ENCODE measurements at places on chromosomes 2 and 18. TPM values are rescaled to one million over a fixed set of nuclear protein-coding genes. Genes with fewer than 3 reads are reported as not detected.

Gene SLC23A3
- 1.5 TPM for total RNA-seq

Gene EMX1
- not detected for total RNA-seq

Gene CCDC121
- 6.3 TPM for total RNA-seq

Gene LPIN2
- 21.7 TPM for total RNA-seq

Gene GLB1L
- total RNA-seq, result 6.8 TPM

GRCh38 chr18:70450426-70451253 lies 161.8 kb downstream of the SOCS6 start:
- no peak for DNase-seq

DNA sequence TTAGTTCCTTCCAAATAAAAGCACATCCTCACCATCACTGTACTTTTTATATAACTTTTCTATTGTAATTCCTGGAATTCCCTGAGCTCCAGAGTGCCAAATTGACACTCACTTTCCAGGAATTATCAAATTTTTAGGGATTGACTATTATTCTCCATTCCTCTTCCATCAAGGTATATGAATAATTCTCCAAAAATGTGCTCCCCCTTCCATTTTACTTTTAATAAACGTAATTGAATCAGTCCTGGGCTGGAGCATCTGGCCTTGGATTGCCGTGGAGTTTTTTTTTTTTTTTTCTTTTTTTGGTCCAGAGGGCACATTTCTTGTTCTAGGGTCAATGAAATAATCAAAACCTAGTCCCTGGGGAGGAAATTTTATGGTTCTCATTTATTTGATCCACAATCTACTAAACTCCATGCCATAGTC lies 304.3 kb downstream of the CDCA7 start:
- peak; percentile 2 for DNase-seq

- peak; percentile 60 for DNase-seq
Observed at GRCh38 chr18:22546905-22547570, 129.3 kb upstream of the CTAGE1 start.

DNA sequence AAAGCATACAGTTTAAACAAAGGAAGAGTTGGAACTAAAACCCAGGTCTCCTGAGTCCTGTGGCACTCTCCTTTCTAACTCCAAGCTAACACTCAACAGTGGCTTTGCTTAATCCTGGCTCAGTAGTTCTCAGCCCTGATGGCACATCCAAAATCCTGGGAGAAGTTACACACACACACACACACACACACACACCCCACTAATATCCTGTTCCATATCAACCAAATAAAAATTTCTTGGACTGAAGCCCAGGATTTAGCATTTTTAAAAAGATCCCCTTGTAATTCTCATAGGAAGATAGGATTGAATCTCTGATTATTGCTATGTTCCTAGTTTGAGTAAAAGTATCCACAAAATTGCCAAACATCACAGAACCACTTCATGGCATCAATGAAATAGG lies 136.1 kb upstream of the RIOK3 start:
- DNase-seq, result no peak

DNA sequence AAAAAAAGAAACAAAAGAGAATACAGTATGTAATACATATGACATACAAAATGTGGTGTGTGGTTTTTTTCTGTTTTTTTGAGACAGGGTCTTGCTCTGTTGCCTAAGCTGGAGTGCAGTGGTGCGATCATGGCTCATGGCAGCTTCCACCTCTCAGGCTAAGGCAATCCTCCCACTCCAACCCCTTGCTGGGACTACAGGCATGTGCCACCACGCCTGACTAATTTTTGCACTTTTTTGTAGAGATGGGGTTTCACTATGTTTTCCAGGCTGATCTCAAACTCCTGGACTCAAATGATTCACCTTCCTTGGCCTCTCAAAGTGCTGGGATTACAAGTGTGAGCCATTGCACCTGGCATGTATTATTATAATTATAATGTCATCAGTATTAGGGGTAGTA lies 38.9 kb downstream of the DHX57 start:
- no peak for DNase-seq

- DNase-seq, result no peak
Observed at GRCh38 chr2:37283207-37283606, 41.4 kb downstream of the PRKD3 start.

DNA sequence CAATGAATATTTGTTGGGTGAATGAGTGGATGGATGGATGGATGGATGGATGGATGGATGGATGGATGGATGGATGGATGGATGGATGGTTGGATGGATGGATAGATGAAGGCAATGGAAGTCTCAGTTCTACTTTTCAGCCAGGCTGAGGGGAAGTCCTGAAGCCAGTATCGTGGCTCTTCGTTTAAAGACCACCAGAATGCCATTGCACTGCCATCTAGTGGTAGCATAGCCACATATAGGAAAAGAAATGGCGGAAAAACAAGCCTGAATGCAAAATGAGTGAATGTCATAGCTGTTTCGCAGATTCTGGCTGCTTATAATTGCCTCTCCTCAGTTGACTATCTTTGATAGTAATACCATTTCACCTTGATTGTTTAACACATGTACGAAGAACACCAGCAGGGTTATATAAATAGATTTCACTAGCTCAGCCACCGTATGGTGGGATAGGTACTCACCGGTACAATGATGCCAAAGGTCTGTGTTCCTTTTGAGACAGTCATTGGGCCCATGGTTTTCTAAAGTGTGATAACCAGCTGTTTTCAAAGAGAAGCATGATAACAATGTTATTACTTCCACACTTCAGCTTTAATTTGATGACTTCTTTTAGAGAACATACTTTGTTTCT lies 62.3 kb upstream of the GREB1L start:
- DNase-seq, result peak; percentile 12

- peak; percentile 33 for DNase-seq
Observed at GRCh38 chr2:43224131-43224570, 2.3 kb downstream of the ZFP36L2 start.

DNA sequence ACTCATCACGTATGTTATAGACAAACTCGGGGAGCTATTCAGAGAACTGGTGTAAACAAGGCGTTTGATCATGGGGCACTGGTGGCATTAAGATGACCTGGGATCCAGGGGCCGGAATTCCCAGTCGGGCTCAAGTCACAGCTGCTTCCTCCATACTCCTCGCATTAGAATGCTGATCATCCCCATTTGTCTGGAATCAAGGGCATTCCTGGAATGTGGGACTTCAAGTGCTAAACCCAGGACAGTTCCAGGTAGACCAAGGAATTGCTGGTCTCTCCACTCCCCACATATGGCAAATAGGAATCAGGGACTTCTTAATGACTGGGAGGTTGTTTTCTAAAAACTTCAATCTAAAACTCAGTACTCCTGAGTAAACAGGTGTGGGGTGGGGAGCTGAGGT lies 355.7 kb upstream of the RAB6C start:
- no peak for DNase-seq

DNA sequence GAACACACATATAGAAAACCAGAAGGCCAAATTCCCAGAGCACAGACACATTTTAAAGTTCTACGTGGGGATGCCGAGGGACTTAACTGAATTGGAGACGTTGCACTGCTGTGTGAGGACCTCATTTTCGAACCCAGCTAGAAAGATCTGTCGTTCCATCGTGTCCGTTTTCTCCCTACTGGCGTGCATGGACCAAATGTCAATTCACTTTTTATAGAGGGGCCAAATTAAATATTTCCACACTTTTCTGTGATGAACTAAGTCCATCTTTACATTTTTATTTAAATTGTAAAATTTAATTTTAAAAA lies 692 bp upstream of the TSHZ1 start:
- no peak for DNase-seq

- DNase-seq, result no peak
Observed at GRCh38 chr2:64626146-64626809, 27.4 kb downstream of the SERTAD2 start.

GRCh38 chr2:192126426-192126825 lies 68.3 kb downstream of the TMEFF2 start:
- DNase-seq, result no peak

DNA sequence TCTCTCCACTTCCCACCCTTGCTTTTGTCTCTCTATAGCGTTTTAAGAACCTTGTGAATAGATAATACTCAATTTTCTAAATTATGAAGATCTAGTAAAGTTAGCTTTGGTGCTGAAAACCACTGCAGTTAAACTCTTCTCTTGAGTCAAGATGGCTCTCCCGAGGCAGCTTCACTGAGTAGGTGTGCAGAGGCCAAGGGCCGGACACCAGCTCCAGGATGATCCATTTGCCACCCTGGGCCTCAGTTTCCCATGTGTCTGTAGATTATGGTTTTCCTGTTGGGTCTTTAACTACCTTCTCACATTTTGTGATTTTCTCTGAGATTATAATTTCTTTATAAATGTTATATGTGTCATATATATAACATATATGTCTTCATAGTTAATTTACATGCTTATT lies 68.5 kb upstream of the SH3RF3 start:
- DNase-seq, result no peak

All from skin of body (tissue), 3 donors.